ENCODE measurements at places on chromosomes 2 and 18.
A peak's percentile ranks its signal among the peaks of the same experiment; 100 is the strongest.

DNA sequence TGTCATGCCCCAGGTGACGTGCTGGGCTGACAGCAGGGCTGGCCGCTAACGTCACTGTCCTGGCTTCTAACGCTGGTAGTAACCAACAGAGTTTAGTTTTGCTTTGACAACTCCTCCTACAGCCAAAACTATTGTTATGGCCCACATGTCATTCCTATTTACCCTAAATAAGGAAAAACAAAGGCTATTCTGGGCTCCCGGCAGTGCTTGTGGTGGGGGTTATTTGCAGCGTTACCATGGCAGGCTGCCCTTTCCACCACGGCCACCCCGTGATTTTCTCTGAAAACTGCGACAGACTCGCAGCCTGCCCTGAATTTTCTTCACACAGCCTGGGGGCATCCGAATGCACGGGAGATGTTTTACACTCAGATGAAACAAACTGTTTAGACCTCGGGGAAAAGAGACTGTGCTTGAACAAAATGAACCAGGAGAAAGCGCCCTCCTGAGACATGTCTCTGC, 115.2 kb downstream of the FAM210A start:
- no peak for DNase-seq

DNA sequence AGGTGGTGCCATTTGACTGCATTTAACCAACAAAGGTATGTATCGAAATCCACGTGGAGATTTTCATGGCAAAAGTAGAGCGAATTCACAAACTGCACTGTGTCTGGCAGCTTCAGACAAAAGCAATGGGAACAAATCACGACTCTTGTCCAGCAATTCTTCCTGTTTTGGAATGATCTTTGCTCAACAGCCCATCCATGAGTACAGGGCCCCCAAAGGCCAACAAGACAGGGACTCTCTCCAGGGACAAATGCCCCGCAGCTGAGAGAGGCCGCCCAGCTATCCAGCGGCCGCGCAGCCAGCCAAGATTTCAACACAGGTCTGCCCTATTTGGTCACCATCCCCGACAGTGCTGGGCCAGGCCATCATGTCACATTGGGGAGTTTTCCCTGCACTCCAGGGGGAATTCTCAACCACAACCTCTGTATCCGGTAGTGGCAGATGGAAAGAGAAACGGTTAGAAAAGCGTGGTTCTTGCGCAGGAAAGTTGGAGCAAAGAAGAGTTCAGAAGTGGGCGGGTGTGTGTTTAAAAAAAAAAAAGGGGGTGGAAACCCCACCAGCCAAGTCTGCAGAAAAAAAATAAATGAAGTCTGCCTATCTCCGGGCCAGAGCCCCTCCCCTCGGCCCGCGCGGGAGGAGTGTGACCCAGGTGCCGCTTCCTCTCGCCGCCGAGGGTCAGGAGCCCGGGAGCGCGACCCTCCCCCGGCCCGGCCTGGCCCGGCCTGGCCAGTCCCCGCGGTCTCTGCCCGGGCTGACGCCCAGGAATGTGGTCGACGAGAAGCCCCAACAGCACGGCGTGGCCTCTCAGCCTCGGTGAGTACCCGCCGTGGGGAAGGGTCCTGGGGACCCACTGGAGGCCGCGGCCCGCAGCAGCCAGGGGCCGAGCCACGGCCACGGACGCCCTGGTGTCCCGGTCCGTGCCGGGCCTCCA, at the start of gene GYPC:
Gene GYPC, plus strand, starts transcription at position 659 of the 931 bp plus-strand sequence. Its CDS starts 106 bp downstream, at position 765.
- DNase-seq = no peak

DNA sequence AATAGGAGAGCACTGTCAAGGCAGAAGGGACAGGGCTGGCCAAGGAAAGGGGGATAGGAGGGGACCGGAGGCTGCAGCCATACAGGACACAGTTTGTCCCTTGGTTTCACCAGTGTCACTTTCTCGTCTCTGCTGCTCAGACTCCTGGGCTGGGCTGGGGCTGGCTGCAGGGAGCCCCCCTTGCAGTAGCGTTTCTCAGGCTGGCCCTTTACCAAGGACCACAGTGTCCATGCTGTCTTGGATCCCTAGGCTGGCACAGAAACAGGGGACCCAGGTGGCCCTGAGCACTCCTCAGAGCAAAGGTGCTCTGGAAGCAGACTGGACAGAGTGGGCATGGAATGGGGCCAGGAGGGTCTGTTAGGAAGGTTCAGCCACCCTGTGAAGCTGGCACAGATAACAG, 34.8 kb downstream of the ATOH8 start:
- DNase-seq = no peak

- no peak for DNase-seq
Observed at GRCh38 chr2:30710016-30710415, 97.2 kb downstream of the CAPN13 start.

DNA sequence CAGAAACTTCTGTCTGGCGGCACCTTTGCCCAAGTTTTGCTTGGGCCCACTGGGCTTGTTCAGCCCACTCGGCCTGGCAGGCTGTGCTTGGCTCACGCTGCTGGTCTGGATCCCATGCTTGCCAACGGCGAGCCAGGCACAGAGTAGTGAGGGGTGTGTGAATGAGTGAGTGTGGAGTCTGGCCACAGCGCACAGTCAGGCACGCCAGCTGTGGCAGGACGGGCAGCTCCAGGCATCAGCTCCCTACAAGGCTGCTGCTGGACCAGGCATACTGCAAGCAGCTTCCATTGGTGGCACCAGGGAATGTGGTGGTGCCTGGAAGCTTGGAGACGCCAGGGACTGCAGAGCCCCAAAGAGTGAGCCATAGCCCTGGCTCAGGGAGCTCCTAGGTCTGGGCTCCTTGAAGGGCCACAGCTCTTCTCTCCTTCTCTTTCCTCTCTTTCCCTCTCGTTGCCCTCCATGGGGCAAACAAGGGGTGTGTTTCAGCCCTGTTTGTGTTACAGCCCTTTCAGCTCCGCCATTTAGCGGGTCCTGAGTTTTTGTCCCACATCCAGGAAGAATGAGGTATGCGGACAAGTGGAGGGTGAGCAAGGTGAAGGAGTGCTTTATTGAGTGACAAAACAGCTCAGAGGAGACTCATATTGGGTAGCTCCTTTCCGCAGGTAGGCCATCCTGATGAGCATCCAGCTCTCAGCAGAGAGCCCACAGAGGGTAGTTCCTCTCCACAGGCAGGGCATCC, 73.0 kb downstream of the AGPS start:
- peak; percentile 3 for DNase-seq

- no peak for DNase-seq
Observed at GRCh38 chr2:69077252-69077950, 64.4 kb downstream of the ANTXR1 start.

- no peak for DNase-seq
Observed at GRCh38 chr2:239625156-239625845, 224.5 kb upstream of the HDAC4 start.

DNA sequence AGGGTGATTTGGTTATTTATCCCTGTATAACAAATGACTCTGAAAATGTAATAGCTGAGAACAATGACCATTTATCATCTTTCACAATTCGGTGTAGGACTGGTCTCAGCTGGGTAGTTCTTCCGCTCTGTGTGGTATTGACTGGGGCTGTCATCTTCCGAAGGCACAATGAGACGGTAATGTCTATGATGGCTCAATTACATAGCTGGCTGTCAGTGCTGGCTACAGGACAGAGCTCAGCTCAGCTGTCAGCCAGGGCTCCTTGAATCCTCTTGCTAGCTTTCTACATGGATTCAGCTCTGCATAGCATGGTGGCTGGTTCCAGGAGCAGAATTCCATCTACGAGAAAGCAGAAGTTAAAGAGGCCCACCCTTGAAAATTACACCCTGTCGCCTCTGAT, 483.8 kb downstream of the TDRD15 start:
- DNase-seq = peak; percentile 13

DNA sequence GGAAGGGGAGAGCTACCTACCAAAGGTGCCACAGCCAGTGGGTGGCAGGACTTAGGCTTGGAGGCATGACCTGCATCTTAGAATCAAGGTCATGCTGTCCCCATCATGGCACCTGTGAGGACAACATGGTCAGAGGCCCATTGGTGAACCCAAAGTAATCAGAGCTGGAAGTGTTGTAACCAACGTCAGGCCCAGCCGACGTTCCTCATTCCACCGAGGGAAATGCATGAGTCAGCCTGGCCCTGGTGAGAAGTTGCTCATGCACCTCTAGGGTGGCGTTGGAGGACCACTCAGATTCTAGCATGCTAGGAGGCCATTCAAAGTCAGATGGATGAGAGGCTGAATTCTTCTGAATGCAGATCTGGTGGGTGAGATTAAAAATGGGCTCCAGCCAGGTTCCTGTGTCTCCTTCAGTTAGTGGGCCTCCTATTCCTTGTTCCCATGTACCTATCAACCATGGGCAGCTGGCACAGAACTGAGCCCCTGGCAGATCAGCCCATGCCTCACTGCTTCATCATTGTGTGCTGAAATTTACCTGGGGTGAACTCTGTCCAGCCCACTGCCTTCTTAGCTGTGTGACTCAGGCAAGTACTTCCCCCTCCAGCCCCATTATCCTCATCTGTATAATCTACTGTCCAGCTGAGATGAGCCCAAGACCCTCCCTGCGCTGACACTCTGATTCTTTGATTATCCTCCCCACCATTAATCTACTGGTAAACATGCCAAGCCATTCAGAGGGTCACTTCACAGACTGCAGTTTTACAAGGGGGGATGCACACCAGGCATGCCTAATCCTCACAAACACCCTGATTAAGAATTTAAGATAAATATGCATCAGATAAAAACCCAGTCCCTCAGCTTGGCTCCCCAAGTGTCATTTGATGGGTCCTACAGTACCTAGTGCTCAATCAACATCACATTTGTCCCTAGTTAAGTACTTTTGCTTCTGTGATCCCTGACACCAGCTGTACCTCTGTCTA, 14.0 kb downstream of the SLC14A2 start:
- DNase-seq = no peak

DNA sequence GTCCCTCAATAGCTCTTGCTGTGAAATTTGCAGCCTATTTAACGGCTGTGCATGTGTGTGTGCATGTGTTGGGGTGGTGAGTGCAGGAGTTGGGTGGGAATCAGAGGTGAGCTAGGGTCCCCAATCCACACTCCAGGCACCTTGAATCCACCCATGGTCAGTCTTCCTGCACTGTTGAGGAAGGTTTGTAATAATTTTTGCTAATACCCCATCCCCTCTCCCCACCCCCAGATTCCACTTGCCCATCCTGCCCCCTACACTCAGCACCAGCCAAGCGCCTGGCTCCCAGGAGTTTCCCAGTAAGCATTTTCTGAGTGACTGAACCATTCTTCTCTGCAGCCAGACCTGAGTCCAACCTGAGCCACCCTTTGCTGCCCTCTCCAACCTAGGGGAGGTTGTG, 208.4 kb upstream of the RAB12 start:
- DNase-seq = no peak

DNA sequence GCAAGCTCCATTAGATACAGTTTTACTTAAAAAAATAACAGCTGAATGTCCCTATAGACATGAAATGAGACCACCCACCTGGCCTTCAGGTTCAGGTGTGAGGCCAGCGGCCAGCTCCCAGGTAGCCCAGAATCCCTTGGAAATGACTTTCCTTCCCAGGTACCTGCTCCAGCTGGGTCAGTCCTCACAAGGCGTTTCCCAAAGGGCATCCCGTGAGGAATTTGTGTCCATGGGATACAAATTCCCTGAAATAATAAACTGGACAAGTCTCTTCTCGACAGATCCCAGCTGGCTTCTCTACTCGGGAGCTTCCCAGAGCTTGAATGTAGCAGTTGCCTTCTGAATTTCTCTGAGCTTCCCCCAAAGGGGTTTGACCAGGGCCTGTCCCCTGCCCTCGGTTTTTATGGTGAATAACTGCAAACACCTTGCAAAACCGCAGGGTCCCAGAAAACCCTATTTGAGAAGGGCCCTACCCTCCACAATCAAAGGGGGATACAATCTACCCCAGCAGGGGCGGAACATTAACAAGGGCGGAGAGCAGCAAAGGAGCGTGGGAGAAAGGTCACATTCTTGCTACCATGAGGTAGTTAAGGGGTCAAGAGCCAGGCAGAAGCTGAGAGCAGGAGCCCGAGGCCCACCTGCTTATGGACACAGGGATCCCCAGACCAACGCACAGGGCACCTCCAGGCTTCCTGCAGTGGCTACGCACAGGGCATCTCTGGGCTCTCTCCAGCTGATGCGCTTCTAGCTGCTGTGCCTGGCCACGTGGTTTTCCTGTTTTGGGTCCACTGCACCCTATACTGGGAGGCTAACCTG, 107.7 kb downstream of the HDAC4 start:
- DNase-seq = no peak

GRCh38 chr2:42001711-42002201, 46.1 kb upstream of the PKDCC start:
- DNase-seq = no peak

- DNase-seq = no peak
Observed at GRCh38 chr2:126970583-126970982, 71.9 kb downstream of the TEX51 start.

DNA sequence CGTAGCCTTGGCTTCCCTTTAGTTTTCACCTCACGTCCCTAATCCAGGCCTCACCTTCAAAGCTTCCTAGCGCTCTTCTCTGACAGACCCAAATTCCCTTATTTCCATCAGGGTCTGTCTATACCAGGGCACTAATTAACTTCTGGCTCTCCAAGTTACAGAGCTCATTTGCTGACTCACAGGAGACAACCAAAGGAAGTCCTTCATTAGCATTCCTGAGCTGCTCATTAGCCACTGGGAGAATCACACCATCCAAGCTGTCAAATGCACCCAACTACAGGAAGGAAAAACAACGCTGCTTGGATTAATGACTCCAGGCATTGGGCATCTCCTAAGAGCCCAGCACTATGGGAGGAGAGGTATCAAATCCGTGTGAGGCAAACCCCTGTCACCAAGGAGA, 109.8 kb upstream of the ALK start:
- no peak for DNase-seq

DNA sequence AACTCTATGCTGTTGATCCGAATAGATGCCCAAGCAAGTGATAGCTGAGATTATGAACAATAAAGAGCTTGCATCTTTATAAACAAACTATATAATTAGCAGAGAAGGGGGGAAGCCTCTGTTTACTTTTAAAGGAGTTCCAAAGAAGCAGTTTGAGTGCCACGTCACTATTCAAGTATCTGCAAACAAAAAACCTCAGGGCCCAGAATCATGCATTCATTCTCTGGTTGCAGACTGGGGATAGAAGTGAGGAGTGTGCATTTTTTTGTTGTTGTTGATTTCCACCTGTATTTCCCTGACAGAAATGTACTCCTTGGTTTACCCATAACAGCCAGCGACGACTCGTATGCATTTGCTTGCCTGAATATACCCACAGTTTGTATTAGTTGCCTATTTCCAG, 264.3 kb downstream of the PTGR3 start:
- no peak for DNase-seq

- no peak for DNase-seq
Observed at GRCh38 chr18:10705786-10706185, 180.0 kb downstream of the NAPG start.

- no peak for DNase-seq
Observed at GRCh38 chr2:195269220-195269619, 387.8 kb upstream of the SLC39A10 start.

- DNase-seq = no peak
Observed at GRCh38 chr2:189337656-189338055, 103.6 kb upstream of the WDR75 start.

- no peak for DNase-seq
Observed at GRCh38 chr2:100228415-100228814, 86.0 kb upstream of the AFF3 start.

Data from BE2C (cell line).